NCI-H524 (cell line): ENCODE measurements at places on chromosomes 1 and 21.

GRCh38 chr21:37060296-37060695 lies 12.6 kb downstream of the PIGP start:
- DNase-seq, result peak; percentile 71

GRCh38 chr21:19433623-19434022 lies 1030.0 kb upstream of the TMPRSS15 start:
- no peak for DNase-seq

- DNase-seq, result no peak
Measured at GRCh38 chr1:210942513-210942912, 191.4 kb downstream of the KCNH1 start.

- DNase-seq, result no peak
Measured at GRCh38 chr1:10656431-10656830, 140.0 kb downstream of the CASZ1 start.

GRCh38 chr1:71049951-71050598 lies 2.5 kb upstream of the PTGER3 start:
- peak; percentile 74 for DNase-seq

DNA sequence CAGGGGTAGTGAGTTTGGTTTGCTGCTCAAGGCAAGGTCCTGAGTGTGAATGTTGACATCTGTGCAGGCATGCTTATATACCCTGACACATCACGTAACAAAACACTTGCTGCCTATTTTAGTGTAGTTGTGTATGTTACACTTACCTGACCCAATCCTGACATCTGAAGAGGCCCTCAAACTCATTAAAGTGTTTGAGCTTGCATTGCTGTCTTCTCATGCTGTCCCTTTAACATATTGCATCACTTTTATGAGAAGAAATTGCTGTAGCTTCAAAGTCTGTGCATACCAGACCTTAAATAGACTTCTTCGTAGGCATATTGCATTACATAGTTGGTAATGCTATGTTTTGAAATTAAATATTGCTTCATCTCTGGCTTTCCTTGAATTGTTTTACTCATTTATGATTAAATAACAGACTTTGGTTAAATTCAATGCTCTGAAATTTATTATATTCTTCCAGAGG lies at the start of gene KRTAP19-3:
Gene KRTAP19-3, minus strand, starts transcription at position 51 of the 466 bp plus-strand sequence. CDS start 56 bp downstream, outside the sequence.
- no peak for DNase-seq

DNA sequence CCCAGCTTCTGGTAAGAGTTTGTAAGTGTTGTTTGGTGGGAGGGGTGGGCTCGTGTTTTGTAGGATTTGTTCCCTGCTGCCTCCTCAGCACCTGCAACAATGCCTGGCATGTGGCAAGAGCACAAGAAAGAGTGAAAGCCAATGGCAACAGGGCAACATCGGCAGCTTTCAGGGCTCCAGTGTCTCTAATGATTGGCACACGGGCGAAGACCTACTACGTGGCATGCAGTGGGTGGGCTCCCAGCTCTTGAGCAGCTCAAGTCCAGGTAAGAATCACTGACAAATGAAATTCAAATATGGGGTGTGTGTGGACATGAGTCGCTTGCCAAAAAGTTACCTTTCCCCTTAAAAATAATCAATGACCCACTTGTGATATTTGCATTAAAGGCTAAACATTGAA lies 23.9 kb upstream of the SLC1A7 start:
- DNase-seq, result no peak

DNA sequence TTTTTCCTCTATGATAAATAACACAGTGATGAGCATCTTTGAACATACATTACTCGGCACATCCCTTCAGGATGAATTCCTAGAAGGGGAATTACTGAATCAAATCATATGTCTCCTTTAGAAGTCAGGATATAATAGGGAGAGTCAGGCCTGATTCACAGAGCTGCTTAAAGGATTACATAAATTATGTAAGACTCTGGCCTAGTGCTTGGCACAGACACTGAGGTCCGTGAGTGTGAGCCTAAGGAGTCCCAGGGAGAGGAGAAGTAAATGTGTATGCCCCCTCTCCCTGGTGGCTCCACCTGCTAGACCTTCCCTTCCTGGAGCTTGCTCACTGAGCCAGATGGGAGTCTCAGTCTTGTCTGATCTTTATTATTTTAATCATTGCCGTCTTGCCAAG lies 8.6 kb upstream of the FOXE3 start:
- peak; percentile 6 for DNase-seq

- DNase-seq, result no peak
Measured at GRCh38 chr1:109474697-109475096, 8.4 kb downstream of the SYPL2 start.

- peak; percentile 90 for DNase-seq
Measured at GRCh38 chr1:234698686-234699085, 88.7 kb upstream of the IRF2BP2 start.

GRCh38 chr1:94265011-94265422 lies 27.6 kb upstream of the ARHGAP29 start:
- DNase-seq, result peak; percentile 10

DNA sequence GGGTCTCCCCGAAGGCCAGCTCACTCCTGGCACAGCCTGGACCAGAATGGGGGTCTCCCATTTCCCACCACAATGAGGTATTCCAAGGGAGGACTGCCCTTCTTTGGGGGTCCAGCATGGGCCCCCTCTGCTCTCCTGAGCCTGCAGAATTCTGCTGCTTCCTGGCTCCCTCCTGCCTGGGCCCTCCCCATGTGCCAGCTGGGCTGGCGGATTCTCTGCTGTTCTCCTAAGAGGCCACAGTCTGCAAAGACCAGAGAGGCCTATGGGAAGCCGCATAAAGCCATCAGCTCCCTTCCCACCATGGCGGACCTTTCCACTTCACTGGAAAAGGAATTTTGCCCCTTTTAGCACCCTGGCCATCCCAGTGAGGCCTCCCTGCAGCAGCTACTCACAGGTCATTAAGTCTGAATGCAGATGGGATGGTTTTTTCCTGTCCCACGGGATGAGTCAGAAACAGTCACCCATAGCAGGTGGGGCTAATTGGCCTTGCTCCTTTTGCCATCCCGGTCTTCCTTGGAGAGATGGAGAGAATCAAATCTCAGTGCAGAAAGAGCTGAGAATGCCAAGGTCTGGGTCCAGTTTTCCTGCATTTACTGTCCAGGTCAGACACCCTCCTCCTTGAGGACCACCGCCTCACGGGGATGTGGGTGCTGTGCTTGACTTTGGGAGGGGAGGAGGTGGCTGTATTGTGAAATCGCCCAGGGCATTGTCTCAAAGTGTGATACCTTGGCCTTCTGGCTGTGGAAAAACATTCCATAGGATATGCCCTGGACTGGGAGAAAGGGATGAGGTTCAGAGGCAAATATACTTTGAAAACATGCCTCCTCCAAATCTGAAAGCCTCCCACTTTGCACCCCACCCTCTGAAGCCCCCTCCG lies 23.2 kb downstream of the MYBPH start:
- no peak for DNase-seq

- no peak for DNase-seq
Measured at GRCh38 chr1:1132042-1132950, 16.4 kb upstream of the C1orf159 start.

GRCh38 chr1:28229996-28230395 lies 2.8 kb downstream of the DNAJC8 start:
- no peak for DNase-seq

GRCh38 chr1:113912594-113913311 lies 7.6 kb downstream of the DCLRE1B start:
- DNase-seq, result peak; percentile 94

- DNase-seq, result no peak
Measured at GRCh38 chr21:38858026-38858811, 52.5 kb downstream of the ETS2 start.

DNA sequence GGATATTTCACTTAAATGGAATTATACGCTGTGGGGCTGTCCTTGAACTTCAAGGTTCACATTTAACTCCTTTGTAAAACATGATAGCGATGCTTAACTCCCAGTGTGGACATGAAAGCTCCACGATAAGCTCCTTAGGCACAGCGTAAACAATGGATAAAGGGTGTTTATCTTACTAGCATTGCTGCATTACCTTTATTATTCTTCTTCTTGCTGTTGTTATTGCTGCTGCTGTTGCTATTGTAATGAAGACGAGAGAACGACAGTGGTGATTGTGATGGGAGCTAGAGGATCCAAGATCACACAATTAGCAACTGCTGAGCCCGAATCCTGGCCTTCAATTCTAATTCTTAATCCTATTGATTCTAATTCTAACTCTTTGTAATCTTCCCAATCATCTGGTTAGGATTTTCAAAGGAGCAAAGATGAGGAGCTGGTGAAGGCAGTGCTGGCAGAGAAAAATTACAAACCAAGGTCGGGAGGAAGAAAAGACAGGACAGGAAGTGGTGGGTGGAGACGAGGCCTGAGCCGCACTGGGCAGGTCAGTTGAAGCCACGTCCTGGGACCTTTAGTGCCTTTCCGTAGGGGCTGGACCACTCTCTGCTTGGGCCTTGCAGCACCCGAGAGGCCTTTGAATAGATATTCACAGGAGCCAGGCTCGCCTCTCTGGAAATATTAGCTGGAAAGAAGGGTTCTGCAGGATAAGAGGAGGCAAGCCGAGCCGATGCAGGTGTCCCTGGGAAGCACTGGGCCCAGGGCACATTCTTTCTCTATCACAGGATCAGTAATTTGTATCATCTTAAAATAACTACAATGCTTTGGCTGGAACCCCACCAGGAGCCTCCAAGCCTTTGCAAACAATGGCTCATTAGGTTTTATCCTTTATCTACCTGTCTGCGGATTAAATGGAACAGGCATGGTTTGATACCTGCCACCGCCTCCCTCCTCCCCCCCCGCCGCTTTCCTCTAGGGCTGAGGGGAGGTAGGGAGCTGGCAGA lies 571.6 kb downstream of the AJAP1 start:
- no peak for DNase-seq

DNA sequence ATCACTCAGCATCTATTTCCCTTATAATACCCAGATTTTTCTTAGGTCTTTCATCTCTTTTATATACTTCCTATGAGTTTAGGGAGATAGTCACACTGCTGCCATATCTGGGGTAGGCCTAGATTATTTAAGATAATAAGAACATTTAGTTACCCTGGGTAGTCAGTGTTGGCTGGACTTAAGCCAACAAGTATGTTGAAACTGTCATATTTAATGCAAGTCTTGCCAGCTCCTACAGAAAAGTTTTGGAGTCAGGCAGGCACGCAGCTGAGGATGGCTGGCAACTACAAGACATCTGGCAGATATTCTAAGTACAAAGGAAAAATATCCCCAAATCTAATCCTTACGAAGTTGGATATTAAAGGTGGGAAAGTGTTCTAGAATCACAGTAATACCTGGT lies 19.2 kb upstream of the DEPDC1 start:
- no peak for DNase-seq

DNA sequence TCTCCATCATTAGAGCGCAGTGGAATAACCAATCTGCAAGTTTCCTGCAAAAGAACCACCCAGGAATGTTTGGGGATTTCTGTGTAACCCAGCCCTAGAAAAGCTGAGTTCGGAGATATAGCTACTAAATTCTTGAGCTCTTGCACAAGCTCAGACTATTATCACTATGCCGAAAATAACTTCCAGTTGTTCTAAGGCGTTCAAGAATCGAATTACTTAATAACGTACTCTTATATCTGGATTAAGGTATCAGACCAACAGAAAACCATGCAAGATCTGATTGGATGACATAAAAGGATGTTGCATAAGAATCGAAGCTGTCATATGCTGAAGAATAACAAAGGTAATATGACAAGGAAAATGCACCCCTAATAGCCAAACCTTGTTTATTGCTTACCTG lies 7.5 kb upstream of the LAMC2 start:
- DNase-seq, result no peak

GRCh38 chr1:211939876-211940468 lies 95.4 kb downstream of the INTS7 start:
- DNase-seq, result no peak

DNA sequence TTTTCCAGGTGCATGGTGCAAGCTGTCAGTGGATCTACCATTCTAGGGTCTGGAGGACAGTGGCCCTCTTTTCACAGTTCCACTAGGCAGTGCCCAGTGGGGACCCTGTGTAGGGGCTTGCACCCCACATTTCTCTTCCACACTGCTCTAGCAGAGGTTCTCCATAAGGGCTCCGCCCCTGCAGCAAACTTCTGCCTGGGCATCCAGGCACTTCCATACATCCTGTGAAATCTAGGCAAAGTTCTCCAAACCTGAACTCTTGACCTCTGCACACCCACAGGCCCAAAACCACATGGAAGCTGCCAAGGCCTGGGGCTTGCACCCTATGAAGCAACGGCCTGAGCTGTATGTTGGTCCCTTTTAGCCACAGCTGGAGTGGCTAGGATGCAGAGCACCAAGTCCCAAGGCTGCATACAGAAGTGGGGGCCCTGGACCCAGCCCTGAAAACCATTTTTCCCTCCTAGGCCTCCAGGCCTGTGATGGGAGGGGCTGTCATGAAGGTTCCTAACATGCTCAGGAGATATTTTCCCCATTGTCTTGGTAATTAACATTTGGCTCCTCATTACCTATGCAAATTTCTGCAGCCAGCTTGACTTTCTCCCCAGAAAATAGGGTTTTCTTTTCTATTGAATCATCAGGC lies 46.1 kb downstream of the SERBP1 start:
- DNase-seq, result no peak

GRCh38 chr1:5926686-5927435 lies 65.4 kb downstream of the NPHP4 start:
- no peak for DNase-seq

- DNase-seq, result no peak
Measured at GRCh38 chr1:31980835-31981455, 32.7 kb upstream of the KHDRBS1 start.

- DNase-seq, result no peak
Measured at GRCh38 chr1:158003406-158003800, 10.0 kb downstream of the KIRREL1 start.
